Stimulated activated CD8-positive, alpha-beta memory T cell treated with anti-CD3 and anti-CD28 coated beads, Interleukin-12 subunit alpha, Interleukin-12 subunit beta, amount 100 ng/mL, for 4 hours (primary cell): ENCODE measurements at places on chromosomes 11 and 22.

GRCh38 chr11:43983221-43983810 lies 40.9 kb downstream of the C11orf96 start:
- no peak for DNase-seq

DNA sequence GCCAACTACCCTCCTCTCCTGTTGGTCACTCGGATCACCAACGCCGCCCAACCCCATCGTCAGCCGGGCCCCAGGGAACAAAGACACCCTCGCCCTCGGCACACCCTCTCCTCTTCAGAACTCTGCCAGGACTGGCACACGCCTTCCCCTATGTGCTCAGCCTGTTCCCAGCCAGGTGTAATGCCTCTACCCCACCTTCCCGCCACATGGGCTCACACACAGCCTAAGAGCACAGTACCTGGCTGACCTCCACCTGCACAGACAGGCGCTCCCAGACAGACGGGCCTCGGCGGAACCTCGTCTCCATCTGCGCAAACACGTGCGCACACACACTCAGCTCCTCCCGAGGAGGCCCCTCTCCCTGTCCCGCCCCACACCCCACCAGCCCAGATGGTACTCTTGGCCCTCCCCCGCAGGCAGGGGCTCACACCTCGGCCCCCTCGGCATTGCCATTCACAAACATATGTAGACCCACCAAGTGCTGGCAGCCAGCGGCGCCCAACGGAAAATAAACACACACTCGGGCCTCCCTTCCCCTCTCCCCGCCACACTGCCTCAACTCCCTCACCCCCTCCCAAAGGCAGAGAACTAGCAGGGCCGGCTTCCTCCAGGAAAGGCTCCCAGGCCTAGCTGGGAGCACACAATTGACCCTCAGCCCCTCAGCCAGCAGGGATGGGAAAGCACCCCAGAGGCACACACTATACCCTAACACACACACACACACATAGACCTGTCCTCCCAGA lies 8.5 kb downstream of the ELFN2 start:
- DNase-seq, result no peak

DNA sequence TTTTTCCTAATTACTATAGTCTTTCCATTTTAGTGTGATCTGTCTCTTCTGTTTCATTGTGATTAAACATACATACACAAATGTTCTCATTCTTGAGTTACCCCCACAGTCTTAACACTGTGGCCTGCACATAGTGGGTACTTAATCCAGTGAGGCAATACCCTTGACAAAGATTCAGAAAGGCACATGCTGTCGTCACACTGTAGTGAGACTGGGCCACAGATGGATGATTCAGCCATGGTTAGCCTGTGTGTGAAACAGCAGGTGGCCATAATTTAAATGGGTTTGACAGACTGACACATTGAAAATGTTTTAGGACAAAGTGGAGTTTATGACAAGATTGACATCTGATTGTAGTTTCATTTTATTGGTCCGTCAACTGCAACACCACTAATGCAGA lies 313.1 kb downstream of the C11orf87 start:
- no peak for DNase-seq

GRCh38 chr11:11157185-11157584 lies 195.9 kb downstream of the CSNK2A3 start:
- no peak for DNase-seq

GRCh38 chr22:27949421-27949820 lies 30.4 kb upstream of the PITPNB start:
- no peak for DNase-seq

DNA sequence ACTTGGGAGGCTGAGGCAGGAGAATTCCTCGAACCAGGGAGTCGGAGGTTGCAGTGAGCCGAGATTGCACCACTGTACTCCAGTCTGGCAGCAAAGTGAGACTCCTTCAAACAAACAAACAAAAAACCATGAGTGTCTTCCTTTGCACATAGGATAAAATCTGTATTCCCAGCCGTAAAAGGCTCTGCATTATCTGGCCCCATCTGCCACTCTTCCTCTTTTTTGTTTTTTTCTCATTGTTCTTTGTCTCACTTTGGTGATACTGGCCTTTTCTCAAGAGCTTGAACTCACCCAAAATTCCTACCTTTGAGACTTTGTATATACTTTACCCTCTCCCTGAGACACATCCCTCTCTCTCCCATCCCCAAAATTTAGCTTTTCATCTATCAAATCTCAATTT lies 17.6 kb downstream of the FDX1 start:
- DNase-seq, result no peak

DNA sequence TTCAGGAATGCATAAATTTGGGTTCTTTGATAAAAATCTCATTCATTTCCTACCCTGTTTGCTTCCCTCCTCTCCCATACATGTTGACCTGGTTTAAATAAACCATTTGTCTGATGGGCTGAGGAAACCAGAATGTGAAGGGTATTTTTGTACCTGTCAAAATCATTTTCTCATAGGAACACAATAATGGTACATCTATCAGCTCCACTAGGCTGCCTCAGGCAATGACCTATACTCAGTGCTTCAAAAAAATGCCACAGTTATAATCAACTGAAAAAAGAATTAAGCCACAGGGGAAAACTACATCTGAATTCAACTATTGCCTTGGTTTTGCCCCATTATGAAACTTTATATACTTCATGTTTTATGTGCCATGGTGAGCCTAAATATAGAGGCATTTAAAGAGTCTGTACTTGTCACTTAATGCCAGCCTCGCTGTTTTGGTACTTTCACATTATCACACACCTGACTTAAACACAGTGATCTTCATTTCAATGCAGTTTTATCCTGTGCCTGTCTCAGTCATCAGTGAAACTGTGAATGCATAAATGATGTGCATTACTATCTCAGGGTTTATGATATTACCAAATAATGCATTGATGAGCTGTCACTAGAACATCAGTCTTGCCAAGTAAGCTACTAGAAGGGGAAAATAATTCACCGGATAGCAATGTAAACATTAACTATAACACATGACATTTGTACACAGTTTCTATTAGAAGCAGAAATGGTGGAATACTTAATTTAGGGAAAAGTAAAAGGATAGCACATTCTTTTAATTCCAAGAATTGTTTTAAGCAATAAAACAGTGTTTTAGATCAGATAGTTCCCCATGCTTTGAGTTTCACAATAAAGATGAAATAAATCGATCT lies 92.7 kb downstream of the MSANTD4 start:
- no peak for DNase-seq

DNA sequence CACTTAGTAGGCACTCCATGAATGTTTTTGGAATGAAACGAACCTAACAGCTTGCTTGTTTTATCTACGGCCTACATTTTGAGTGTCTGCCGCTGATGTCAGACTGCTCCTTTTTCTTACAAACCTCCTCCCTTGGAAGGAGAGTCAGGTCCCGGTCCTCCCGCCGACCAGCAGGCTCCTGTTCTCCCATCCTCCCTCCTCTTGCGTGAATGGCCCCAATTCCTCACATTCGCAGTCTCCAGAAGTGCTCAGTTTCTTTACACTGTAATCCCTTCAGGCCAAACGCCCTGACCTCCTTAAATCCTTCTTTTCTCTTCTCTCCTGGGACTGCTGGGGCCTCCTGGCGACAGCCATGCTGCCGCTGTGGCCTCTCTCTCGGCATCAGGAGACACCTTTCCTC lies 82.6 kb upstream of the CSNK2A3 start:
- DNase-seq, result no peak

DNA sequence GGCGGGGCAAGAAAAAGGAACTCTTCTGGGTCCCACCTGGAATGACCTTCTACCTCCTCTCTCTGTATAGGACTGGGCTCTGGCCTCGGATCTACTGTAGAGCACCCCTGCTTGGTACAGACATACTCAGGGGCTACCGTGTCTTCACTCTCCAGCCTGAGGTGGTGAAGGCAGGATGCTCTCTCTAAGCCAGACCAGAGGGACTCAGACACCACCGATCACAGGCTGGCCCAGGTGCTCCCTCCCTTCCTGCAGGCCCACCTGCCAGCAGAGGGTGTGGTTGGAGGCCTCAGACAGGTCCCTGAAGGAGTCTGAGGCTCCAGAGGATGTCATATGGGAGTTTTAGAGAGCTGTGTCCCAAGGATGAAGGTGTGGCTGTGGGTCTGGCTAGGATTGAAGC lies 4.1 kb downstream of the NHERF4 start:
- DNase-seq, result no peak

GRCh38 chr11:123481640-123482039 lies 51.6 kb downstream of the GRAMD1B start:
- no peak for DNase-seq

- no peak for DNase-seq
These were observed 78.9 kb upstream of the BIRC3 start for GRCh38 chr11:102238391-102238821.

- DNase-seq, result no peak
These were observed 93.1 kb upstream of the ZC3H12C start for GRCh38 chr11:110000031-110000502.

- no peak for DNase-seq
These were observed 1.8 kb downstream of the KCNK7 start for GRCh38 chr11:65593518-65594414.

DNA sequence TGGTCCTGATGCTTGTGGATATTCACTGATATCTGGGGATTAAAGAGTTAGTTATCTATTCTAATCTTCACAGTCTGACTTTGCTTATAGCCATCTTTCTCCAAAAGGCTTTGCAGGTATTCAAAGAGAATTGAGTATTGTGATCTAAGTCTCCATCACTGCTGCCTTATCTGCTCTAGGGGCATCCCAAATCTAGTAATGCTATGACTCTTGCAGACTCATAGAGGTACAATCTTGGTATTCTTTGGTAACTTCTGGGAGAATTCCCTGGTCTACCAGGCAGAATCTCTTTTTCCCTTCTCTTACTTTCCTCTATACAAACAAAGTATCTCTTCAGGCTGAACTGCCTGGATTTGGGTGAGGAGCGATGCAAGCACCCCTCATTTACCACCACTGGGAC lies 746.3 kb downstream of the JRKL start:
- no peak for DNase-seq

GRCh38 chr11:8025816-8026215 lies 38.7 kb downstream of the EIF3F start:
- DNase-seq, result no peak

DNA sequence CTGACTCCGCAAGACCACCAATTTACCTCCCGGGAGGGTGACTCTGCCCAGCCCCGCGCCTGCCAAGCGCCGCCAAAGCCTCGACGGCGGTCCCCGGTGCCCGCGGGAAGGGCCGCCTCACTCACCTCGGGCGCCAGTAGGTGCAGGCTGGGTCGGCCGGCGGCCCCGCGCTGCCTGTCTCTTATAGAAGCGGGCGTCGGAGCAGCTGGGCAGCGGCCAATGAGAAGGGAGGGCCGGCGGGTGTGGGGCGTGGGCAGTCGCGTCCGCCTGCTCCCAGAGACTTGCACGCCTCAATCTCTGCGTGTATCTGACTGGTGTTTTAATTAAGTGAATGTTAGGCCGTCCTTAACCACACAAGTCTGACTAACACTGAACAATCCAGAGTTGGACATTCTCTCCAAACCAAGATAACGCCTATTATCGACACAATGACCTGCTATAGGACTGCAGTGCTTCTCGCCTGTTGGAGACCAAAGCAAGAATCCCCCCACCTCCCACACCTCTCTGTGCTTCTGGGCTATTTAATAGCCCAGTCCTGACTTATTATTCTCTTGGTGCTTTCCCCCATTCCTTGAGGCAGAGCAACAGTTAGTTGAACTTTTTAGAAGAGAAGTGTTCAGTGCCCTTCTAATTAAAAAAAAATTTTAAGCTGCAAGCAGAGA lies at the start of gene TPH1:
TSS of gene TPH1 (minus strand) at position 154 of the 662 bp plus-strand sequence. CDS start 5,507 bp downstream, outside the sequence.
- DNase-seq, result no peak

DNA sequence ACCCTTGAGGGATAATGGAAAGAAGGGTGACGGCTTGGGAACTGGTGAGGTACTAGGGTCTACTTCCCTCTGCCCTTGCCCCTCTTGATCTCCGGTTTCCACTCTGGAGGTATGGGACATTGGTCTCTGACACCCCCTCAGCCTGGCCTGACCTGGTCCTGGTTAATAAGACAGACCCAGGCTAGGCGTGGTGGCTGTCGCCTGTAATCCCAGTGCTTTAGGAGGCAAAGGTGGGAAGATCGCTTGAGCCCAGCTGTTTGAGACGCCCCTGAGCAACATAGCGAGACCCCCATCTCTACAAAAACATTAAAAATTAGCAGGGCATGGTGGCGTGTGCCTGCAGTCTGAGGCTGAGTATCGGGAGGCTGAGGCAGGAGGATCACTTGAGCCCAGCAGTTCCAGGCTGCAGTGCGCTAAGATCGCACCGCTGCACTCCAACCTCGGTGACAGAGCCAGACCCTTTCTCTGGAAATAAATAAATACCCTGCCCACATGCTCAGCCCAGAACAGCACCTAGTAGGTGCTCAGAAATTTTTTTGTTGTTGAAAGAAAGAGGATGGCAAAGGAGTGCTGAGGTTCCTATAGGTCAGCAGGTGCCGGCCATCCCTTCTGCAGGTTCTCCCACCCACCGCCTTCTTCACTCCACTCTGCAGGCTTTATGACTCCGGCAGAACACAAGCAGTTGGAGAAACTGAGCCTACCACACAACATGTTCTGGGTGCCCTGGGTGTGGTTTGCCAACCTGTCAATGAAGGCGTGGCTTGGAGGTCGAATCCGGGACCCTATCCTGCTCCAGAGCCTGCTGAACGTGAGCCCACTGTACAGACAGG lies 6.3 kb downstream of the BEST1 start:
- DNase-seq, result no peak

GRCh38 chr11:126338346-126339055 lies 17.0 kb upstream of the ST3GAL4 start:
- DNase-seq, result no peak

- no peak for DNase-seq
These were observed 755.0 kb downstream of the OPCML start for GRCh38 chr11:132777067-132777975.

DNA sequence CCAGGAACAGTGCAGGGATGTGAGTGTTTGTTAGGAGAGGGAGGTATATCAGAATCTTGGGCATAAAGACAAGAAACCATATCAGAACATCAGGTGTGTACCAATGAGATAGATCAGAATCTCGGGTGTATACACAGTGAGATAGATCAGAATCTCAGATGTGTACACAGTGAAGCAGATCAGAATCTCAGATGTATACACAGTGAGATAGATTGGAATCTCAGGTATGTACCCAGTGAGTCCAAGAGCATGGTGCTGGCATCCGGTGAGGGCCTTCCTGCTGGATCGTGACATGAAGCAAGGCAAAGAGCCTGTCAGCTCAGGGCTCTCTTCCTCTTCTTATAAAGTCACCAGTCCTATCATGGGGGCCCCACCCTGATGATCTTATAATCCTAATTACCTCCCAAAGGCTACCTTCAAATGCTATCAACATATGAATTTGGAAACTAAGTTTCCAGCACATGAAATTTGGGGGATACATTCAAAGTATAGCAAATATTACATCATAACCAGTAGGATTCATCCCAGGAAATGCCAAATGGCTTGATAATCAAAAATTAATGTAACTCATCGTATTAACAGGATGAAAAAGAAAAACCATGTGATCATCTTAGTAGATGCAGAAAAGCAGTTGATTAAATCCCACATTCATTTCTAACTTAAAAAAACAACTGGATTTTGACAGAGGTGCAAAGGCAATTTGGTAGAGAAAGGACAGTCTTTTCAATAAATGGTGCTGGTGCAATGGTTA lies 28.6 kb downstream of the PPARA start:
- DNase-seq, result no peak

GRCh38 chr11:102081313-102081712 lies 28.9 kb upstream of the YAP1 start:
- no peak for DNase-seq
